ENCODE measurements at places on chromosomes 6 and 20.

- DNase-seq = no peak
These were observed 47.6 kb upstream of the HBS1L start for GRCh38 chr6:135102191-135102590.

GRCh38 chr6:107600936-107601335 lies 111.0 kb downstream of the SOBP start:
- DNase-seq = no peak

- no peak for DNase-seq
These were observed 9.6 kb upstream of the NRM start for GRCh38 chr6:30700340-30700739.

GRCh38 chr6:43254138-43254817 lies 11.0 kb downstream of the TTBK1 start:
- DNase-seq = no peak

DNA sequence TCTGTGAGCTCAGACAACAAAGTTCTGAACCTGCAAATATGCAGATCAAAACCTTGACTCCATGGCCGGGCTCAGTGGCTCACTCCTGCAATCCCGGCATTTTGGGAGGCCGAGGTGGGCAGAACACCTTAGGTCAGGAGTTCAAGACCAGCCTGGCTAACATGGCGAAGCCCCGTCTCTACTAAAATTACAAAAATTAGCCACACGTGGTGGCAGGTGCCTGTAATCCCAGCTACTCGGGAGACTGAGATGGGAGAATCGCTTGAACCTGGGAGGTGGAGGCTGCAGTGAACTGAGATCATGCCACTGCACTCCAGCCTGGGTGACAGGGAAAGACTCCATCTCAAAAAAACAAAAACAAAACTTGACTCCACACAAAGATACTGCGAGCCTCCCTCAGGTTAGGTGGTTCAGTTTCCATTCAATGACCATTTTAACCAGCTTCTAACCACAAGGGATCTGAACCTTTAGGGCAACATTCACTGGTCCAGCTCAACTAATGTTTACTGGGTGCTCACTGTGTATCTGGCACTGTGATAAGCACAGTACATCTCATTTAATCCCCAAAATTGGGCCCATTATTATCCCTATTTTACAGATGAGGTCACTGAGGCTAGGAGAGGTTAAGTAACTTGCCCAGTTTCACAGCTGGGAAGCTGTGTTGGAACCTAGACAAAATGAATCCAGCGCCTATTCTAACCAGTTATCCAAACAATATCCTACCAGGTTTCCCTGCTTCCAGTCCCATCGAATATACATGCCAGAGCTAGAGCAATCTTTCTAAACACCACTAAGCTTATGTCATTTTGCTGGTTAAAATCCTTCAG lies 1.8 kb downstream of the SNRPB start:
- DNase-seq = no peak

DNA sequence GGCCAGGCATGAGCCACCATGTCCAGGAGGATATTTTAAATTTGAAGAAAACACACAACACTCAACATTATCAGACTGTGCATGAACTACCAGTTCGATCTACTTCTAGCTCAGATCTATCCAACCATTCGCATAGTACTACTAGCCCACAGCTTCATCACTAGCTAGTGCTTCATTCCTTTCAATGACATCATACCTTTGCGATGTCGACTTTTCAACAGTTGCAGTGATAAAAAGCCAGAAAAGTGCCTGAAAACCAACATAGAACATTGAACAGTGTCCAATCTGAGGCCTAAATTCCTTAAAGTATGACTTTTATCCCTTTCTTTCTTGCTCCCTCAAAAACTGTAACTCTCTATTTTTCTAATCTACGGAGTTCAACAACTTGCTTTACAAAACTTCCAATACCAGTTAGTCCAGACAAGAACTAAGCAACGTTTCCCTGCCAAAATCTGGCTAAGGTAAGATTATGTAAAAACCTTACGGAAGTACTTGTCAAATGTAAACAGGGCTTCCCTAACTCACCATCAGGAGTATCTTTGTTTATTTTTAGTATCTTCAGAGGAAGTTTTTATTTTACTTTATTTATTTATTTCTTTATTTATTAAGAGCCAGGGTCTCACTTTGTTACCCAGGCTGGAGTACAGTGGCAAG lies 434.0 kb upstream of the JARID2 start:
- DNase-seq = no peak

GRCh38 chr6:14470671-14471070 lies 353.1 kb downstream of the CD83 start:
- no peak for DNase-seq

DNA sequence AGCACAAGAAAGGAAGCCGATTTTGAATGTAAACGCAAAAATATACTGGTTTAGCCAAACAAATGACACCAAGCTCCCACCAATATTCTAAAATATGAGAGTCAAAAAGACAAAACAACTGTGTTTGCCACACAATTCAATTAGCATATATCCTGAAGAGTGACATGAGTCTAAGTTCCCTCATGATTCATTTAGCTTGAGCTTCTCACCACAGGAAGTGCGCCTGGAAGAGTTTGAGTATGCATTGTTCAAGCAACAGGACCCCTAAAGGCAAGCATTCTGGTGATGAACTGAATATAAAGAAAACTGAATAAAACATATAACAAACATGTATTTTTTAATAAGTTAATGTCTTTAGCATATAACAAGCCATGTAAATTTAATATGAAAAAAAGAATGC lies 115.2 kb upstream of the RUNX2 start:
- DNase-seq = no peak

- DNase-seq = no peak
These were observed 89.4 kb downstream of the PDE10A start for GRCh38 chr6:165573671-165574070.

DNA sequence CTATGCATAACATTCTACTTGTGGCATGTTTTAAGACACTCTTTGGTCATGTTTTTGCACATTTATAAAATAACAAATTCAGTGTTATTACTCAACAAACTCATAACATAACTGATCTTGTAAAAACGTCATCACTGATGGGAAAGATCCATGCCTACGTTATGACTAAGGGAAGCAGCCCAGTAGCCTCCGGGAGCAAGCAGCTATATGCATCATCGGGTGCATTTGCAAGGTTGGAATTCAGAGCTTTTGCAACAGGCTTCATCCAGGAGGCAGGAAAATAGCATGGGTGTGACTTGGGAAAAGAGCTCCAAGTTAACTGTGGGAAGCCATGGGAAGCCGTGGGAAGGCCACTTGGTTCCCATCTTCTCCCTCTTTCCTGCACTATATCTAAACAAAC lies 271.6 kb upstream of the SGK1 start:
- DNase-seq = no peak

GRCh38 chr6:12077021-12077710 lies 65.1 kb downstream of the HIVEP1 start:
- no peak for DNase-seq

DNA sequence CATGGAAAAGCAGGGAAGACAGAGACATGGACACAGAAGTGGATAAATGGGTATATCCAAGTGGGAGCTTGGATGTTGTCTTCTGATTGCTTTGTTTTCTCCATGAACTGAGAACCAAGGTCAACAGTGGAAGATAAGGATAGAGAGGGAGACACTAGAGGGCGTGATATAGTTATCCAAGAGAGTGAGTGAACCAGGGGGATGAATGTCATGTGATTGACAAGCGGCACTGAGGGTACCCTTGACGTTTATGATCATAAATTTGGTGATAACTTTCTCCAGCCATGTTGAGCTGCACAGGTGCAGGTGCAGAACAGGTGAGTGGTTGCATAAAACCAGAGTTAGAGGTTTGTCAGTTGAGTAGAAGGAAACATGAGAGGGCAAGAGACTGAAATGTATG lies 20.7 kb downstream of the EBF4 start:
- no peak for DNase-seq

DNA sequence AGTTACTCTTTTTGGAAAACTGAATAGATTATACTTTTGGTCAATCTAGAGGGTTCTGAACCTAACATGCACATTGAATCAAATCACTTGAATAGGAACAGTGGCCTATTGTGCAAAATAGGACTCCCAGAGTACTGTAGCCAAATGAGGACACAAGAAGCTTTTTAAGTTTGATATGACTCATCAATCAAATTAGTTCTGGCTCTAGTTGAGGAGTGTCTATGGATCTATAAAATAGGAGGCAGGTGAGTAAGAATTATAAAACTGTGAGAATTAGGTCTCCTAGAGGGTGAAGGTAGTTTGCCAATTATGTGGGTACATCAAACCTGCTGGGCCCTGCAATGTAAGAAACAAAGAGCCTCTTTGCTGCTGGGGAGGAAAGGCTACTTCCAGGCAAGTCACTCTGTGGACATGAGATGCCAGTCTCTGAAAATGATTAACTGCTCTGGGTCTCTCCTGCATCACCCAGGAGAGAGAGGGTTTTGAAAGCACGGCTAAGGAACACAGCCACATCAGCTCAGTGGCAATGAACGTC lies 112.3 kb downstream of the RCAN2 start:
- DNase-seq = no peak

DNA sequence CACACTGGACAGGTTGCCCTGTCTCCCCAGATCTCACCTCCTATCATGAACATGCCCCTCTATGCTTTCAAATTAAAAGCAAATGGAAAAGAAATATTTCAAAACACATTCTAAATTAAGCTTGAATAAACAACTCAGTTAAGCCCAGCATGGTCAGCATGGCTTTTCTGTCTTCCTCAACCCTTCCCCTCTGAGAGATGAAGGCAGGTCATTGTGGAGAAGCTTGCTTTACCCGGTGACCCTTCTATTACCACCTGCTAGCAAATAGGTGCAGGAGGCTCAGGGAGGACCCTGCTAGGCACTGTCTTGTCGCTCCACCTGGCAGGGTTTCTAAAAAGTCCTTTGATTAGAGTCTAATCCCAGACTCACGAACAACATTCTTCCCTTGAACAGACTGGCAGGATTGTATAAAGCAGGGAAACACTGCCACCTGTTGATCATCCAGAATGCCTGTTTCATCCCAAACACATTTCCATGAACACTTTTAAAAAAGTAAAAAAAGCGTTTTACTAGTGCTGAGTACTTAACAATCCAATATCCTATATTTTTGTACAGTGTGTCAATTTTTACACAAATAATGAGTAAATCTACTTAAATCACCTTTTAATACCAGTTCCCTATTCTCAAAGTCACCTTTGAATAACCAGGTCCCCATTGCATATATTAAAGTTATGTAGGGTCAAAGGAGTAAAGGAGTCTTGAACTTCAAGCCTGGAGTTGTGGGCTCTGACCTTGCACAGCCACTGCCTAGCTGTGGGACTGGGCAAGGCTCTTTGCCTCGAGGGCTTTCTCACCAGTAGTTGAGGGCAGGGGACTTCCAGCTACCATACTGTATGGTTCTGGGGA lies 75.5 kb downstream of the GPR6 start:
- DNase-seq = no peak

GRCh38 chr6:160054271-160054670 lies 67.3 kb upstream of the SLC22A1 start:
- no peak for DNase-seq

- DNase-seq = no peak
These were observed 29.0 kb upstream of the L3MBTL3 start for GRCh38 chr6:129989396-129989795.

DNA sequence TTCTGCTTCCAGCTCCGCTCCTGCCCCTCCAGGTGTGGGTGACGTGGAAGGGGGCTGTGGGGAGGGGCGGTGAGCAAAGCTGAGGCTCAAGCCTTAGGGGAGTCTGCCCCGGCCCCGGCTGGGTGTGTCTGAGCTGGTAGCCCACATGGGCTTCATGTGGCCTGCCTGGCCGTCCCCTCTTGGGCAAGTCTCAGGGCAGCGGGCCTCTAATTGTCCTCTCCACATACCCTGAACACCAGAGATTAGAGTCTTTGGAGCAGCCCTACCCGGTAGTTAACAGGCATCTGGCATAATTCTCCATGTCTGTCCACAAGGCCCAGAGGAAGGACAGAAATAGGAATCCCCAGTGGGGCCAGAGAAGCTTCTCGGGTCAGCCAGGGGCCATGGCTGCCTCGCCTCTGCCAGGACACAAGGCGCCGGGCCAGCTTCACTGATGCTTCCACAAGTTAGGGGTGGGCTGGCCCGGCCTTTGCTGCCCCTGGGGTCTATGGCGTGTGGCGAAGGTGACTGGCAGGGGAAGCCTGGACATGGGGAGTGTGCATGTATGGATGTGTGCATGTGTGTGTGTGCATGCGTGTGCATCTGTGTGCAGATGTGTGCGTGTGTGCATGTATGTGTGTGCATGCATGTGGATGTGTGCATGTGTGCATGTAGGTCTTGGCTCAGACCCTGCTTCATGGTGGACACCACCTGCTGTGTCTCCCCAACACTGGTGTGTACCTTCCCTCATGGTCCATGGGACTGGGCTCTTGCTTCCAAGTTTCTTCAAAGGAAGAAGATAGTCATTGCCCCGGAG lies 24.0 kb downstream of the FRMD1 start:
- no peak for DNase-seq

- DNase-seq = no peak
These were observed at the start of gene KCNS1 for GRCh38 chr20:45100563-45101245. TSS of gene KCNS1 (minus strand) at chr20:45101127. CDS start at chr20:45099236, 1,891 bp downstream.

- no peak for DNase-seq
These were observed 39.9 kb downstream of the PYGB start for GRCh38 chr20:25287631-25288290.

GRCh38 chr6:28737750-28738395 lies 185.9 kb downstream of the TRIM27 start:
- no peak for DNase-seq

- DNase-seq = no peak
These were observed 662.5 kb downstream of the CBLN4 start for GRCh38 chr20:55342822-55343221.

DNA sequence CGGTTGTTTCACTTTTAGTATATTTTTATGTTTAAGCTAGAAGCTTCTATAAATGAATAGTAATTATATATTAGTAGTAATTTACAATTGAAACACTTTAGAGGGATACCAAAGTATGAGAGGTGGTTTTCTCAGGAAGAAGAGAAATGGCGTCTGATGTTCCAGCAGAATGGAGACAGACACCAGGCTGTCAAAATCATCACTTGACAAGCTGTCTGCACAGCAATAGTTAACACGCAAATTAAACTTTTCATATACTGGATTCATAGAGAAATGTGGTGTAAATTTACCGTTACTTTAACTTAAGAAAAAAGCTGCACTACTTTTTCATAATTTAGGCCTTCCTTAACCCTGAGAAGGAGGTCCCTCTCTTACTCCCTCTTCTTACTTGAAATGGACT lies 82.6 kb downstream of the FAM217A start:
- DNase-seq = no peak

GRCh38 chr20:31705598-31706597 lies 16.8 kb downstream of the BCL2L1 start:
- DNase-seq = no peak

DNA sequence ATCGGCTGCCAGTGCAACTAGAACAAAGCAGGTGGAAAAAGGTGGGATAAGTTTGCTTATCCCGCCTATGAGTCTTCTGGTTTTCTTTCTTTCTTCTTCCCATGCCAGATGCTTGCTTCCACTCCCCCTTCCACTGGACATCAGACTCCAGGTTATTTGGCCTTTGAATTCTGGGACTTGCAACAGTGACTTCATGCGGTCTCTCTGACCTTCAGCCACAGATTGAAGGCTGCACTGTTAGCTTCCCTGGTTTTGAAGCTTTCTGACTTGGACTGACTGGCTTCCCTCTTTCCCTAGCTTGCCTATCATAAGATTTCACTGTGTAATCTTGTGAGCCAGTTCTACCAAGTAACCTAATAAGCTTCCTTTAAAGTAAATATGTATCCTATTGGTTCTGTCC lies 878.4 kb upstream of the GJE1 start:
- DNase-seq = no peak

Data from activated CD4-positive, CD25-positive, alpha-beta regulatory T cell treated with anti-CD3 and anti-CD28 coated beads, Interleukin-2, amount 50 U/mL, for 16 hours (primary cell).